ENCODE measurements at places on chromosomes 6 and 20. TPM values are rescaled to one million over a fixed set of nuclear protein-coding genes. Genes with fewer than 3 reads are reported as not detected.

Gene BPIFB2
- not detected for polyA plus RNA-seq

Gene TCP11
- polyA plus RNA-seq, result 0.41 TPM

Gene BTN1A1
- not detected for polyA plus RNA-seq

Gene ADIG
- polyA plus RNA-seq, result 0.58 TPM

Gene OR2J3
- not detected for polyA plus RNA-seq

DNA sequence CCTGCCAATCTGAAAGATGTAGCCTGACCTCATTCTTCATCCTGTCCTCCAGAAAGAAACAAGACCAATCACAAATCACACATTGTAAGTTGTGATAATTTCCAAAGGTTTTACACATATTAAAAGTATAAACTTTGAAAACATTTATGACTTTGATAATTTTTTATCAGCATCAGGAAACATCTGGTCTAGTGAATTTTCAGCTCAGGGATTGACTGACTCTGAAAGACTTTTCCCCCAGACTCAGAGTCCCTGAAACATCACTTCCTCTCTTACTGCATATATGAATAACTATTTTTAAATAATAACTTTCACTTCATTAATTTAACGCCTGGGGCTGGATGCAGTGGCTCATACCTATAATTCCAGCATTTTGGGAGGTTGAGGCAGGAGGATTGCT, 48.5 kb upstream of the SSTR4 start:
- DNase-seq, result no peak

GRCh38 chr6:167996424-167997199, 859 bp upstream of the KIF25 start:
- peak; percentile 58 for DNase-seq

DNA sequence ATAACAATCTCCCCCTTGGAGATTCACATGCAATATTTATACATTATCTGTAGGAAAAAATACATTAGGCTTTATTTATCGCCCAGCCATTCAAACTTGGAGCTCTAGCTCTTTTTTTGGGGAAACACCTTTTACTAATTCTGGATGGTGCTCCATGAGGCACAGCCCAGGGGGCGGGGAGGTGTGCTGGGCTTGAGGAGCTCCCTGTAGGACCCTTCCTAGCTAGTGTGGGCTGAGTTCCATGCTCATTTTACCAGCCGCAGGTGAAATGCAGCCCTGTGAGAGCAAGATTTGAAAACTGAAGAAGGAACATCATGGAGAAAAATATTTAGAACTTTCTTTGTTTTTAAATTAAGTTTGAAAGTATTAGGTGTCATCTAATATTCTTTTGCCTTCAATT, 99.6 kb upstream of the POPDC3 start:
- no peak for DNase-seq

DNA sequence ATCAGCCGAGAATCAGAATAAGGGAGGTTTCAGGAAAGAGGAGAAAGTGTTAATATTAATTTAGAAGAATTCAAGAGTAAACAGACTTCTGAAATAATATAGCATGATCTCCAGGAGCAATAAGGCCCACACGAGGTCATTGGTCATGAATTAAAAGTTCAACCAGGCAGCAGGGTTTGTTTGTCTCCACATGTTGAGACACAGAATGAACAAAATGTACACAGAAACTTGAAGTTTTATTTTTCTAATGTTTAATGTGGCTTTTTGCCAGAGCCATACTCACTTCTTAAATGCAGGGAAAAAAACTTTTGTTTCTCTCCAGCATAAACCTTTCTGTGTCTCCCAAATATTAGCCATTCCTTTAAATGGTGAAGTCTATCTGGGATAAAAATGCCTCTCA, 504.5 kb downstream of the HDGFL1 start:
- DNase-seq, result peak; percentile 10

DNA sequence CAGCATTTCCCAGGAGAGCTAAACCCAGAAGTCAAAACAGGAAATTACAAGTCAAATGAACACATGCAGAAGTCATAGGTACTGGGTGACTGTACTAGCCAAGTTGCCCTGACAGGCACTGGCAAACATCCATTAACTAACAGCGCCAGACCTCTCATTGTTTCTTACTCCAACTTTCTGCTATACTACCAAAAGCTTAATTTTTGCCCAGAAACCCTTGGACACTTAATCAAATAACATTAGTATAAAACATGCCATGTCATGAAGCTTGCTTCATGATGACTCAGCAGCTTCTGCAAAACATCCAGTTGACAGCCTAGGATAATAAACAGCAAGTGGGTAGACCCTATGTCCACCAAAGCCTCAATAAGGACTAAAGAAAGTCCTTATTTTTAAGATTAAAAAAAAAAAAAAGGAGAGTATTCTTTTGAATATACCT, 3.5 kb downstream of the NUP153 start:
- DNase-seq, result peak; percentile 29

DNA sequence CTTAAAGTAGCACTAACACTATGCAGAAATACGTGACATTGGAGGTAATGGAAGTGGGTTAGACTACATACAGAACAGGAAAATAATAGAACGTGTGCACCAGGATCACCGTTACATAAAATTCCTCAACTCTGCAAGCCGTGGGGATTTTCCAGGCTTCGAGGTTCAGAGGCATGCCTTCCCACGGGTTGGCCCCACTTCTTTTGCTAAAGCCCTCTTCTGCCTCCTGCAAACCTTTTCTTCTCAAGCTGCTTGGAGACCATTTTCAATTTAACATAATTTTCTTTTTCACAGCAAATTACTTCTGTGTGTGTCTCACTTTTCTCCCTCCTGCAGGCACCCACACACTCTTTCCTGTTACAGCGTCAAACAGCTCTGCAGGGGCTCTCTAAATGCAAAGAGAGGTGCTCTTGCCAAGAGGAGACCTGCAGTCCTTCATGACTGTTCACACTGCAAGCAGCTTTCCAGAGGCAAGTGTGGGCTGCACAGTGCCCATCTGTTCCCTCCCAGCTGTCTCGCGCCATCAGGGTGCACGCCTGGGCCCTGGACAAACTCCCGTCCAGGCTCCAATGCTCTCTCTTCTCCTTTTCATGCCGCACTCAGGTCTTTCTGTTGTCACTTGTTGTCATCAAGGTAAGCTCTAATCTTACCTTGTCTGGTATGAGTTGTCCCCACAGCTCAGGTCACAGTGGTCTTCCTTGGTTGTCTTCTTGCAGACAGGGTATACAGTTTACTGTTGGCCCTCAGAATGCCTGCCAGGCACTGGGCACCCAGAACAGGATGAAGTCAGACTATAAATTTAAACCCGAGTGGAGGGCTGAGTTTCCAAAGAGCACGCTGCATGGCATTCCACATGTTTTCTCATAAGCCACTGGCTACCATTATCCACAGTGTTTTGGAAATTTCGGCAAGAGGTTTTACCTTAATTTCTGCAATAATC, 164.8 kb upstream of the GGTLC1 start:
- no peak for DNase-seq

GRCh38 chr20:62246431-62246830, 8.1 kb downstream of the OSBPL2 start:
- no peak for DNase-seq

- no peak for DNase-seq
Measured at GRCh38 chr6:74066168-74066871, 370.3 kb downstream of the CD109 start.

- no peak for DNase-seq
Measured at GRCh38 chr6:51972659-51973058, 114.8 kb downstream of the PKHD1 start.

DNA sequence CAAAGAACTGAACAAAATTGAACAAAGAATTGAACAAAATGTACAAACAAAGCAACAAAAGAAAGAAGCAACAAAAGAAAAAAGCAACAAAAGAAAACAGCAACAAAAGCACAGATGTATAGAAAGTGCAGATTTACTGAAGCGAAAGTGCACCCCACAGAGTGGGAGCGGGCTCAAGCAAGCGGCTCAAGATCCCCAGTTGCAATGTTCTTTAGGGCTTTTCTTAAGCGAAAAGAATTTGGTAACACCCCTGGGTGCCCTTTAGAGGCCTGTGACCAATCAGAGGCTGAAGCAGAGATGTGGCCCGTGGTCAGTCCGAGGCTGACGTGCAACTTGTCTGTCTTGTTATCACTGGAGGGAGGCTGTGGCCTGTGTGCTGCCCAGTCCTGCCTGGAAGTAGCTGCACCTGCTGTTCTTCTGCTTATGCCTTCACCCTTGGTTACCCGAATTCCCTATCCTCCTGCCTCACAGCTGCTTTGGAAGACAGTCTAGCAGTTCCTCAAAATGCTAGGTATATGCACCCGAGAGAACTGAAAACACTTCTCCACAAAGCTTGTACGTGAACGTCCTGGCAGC, 13.2 kb upstream of the KIF25 start:
- no peak for DNase-seq

GRCh38 chr20:43844778-43845614, 69.7 kb upstream of the TOX2 start:
- no peak for DNase-seq

DNA sequence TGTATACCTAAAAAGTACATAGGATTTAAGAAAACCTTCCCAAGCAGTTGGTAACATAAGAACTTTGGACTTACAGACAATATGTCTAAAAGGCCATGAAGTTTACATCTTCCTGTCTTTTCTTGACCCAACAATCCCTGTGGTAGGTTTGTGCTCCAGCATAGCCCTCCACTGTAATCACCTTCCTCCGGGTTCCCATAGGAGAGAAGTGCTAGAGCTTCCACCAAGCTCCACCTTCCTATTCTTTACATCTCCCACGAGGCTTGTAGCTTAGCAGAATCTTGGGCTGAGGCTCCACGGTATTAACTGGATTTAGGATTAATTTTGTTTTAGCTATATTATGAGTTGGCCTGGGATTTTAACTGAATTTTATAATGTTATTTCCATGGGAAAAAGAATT, 23.3 kb downstream of the ADGRG6 start:
- no peak for DNase-seq

GRCh38 chr6:6758915-6759654, 170.6 kb downstream of the LY86 start:
- DNase-seq, result no peak

GRCh38 chr20:45433976-45434375, 18.0 kb downstream of the PIGT start:
- no peak for DNase-seq

DNA sequence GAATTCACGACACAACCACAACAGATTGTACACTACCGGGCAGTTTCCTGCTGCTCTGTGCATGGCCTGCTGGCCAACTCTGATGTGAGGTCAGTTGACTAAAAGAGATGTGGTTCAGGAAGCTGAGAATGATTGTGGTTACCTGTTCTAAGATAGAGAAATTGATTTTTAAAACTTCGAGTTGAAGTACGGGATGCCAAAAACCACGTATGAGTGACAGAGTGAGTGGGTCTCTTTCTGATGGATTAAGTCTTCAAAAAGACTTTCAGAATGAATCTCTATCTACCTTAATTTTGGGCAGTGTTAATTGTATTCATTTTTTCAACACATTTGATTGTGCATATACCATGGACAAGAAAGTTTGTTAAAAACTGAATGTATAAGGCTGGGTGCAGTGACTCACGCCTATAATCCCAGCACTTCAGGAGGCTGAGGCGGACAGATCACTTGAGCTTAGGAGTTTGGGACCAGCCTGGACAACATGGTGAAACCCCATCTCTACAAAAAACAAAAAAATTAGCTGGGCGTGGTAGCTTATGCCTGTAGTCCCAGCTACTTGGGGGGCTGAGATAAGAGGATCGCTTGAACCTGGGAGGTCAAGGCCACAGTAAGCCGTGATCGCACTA, 121.2 kb downstream of the SGK1 start:
- no peak for DNase-seq

Measured in kidney (tissue), 22 donors.